T-helper 2 cell treated with Interferon-gamma antibody and Interleukin-4, amounts not matched to agents 5 μg/mL and 100 μg/mL, for 36 hours (primary cell): ENCODE measurements at places on chromosomes 16 and 17.

- no peak for DNase-seq
Measured at GRCh38 chr17:54172096-54172984, 349.6 kb downstream of the KIF2B start.

- no peak for DNase-seq
Measured at GRCh38 chr16:52494621-52495020, 52.3 kb downstream of the TOX3 start.

- no peak for DNase-seq
Measured at GRCh38 chr17:33207231-33207630, 85.9 kb downstream of the ASIC2 start.

GRCh38 chr16:82236415-82236814, 66.4 kb upstream of the MPHOSPH6 start:
- no peak for DNase-seq

GRCh38 chr17:8708025-8708461, 36.6 kb downstream of the CCDC42 start:
- DNase-seq, result no peak

- DNase-seq, result no peak
Measured at GRCh38 chr17:55159251-55159650, 105.5 kb upstream of the HLF start.

- no peak for DNase-seq
Measured at GRCh38 chr16:12236589-12236988, 260.1 kb downstream of the SNX29 start.

DNA sequence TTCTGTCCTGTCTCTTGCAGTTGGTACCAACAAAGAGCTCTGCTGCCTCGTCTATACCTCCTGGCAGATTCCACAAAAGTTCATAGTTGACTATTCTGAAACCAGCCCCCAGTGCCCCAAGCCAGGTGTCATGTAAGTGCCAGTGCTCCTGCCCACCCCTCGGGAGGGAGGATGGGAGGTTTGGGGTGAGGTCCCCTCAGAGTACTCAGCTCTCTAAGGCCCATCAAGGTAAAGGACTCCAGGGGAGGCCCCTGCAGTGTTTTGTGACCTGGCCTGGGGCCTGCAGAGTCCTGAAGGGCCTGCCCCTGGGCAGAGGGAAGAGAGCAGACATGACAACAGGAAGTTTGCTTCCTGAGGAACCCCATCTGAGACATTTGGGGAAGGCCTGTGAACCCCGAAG, 6.4 kb downstream of the CCL18 start:
- DNase-seq, result no peak

DNA sequence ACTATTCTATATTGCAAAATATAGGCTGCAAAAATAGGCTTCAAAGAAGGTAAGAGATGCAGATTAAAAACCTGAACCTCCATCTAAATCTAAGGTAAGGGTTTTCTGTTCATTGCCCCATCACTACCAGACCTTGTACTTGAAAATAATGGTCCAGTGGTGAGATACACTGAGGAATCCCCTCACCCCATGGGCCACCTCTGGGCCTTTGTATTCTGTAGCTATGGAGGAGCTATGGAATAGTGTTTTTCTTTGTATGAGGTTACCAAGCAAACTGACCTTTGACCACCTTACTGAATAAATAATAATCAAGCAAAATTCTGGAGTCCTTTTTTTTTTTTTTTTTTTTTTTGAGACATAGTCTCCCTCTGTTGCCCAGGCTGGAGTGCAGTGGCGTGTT, 4.8 kb upstream of the UBE2Z start:
- DNase-seq, result no peak

- DNase-seq, result peak; percentile 17
Measured at GRCh38 chr17:48542114-48542656, 2.7 kb downstream of the HOXB2 start.
